ENCODE measurements at places on chromosomes 4 and X. TPM values are rescaled to one million over a fixed set of nuclear protein-coding genes. Genes with fewer than 3 reads are reported as not detected.

DNA sequence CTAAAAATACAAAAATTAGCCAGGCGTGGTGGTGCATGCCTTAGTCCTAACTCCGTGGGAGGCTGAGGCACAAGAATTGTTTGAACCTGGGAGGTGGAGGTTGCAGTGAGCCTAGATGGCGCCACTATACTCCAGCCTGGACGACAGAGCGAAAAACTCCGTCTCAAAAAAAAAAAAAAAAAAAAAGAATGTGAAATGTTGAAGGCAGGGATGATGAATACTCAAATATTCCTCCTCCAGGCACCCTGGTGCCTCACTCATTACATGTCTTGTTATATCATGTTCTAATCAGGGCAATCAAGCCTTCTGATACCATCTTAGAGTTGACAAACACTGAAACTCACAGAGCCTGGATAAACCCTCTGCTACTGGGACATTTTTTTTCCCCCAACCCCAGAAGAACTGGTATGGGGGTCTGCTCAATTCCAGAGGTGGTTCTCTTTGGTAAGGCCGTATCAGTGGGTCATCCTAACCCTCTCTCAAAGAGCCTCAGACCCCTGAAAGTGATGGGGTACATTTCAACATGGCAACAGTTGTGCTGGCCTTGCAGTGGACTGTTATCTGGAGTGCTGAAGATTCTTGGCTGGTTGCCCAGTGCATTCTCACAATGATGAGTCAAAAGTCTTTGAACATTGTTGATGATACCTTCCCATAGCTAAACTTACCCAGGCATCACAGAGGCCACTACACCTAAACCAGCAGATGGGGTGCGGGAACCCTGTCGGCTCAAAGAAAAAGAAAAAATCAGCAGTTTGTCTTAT, 2.4 kb upstream of the SH3KBP1 start:
- peak; percentile 66 for DNase-seq

- no peak for DNase-seq
Measured at GRCh38 chr4:152087335-152087734, 326.5 kb upstream of the GATB start.

- peak; percentile 68 for DNase-seq
Measured at GRCh38 chr4:15714646-15715435, 12.0 kb downstream of the BST1 start.

Gene CXCL1
- 17.4 TPM for total RNA-seq
